Effector memory CD4-positive, alpha-beta T cell (primary cell): ENCODE measurements at places on chromosomes 11 and 22.

- H3K36me3 ChIP-seq, result no peaks in the 10 kb centered on the region
- no peaks in the 10 kb centered on the region for H3K4me1 ChIP-seq
- H3K27me3 ChIP-seq, result no peaks in the 10 kb centered on the region
- DNase-seq, result no peak
Measured at GRCh38 chr11:58652726-58653280, 30.3 kb downstream of the CNTF start.

DNA sequence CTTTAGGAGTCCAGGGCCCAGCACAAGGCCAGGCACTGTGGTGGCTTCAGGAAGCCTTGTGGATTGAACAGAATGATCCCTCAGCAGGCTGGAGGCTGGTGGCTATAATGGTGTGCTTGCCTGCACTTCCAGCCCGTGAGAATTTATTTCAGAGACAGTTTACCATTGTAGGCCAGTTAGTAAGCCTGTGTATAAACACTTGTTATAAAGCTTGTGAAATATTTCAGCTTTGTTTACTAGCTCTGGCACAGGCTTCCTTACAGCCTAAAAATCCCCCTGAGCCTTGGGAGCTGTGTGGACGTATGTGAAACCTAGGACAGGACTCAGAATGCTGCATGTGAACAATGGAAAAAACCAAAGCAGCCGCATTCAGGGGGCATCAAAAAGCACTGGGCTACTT, 26.6 kb upstream of the ACER3 start:
- no peak overlapping the region for H3K27ac ChIP-seq
- H3K4me3 ChIP-seq, result no peak overlapping the region
- no peak for DNase-seq
- no peaks in the 10 kb centered on the region for H3K4me1 ChIP-seq
- no peaks in the 10 kb centered on the region for H3K27me3 ChIP-seq
- no peaks in the 10 kb centered on the region for H3K36me3 ChIP-seq

DNA sequence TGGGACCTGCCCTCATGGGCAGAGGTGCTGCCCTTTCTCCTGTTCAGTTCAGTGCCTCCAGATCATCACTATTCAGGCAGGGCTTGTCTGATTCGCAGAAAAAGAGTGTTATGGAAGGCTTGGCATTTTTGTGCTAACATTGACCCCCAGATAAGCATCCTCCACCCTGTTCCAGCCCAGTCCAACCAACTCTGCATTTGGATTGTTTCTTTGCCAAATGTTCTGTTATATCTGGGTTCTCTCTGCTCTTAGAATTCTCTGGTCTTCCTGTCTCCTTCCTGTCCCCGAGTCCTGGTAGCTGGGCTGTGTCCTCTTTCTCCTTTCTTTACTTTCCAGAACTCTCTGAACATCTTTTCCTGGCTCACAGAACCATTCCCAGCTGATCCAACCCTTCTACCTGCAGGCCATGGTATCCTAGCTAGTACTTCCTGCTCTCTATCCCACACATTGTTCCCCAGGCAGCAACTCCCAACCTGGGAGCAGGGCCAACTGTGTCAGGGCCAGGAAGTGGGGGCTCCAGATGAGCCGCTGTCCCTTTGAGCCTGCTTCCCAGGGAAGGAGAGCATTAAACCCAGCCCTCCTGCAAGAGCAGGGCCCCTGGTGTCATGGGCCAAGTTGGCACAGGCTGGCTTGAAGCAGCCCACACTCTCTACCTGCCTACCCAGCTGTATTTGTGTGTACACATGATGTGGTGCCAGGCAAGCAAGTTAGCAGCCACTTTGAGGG, 280.7 kb upstream of the CADM1 start:
- H3K4me1 ChIP-seq, result no peaks in the 10 kb centered on the region
- no peaks in the 10 kb centered on the region for H3K36me3 ChIP-seq
- DNase-seq, result no peak
- H3K27me3 ChIP-seq, result no peaks in the 10 kb centered on the region
- no peak overlapping the region for H3K4me3 ChIP-seq
- no peak overlapping the region for H3K27ac ChIP-seq

DNA sequence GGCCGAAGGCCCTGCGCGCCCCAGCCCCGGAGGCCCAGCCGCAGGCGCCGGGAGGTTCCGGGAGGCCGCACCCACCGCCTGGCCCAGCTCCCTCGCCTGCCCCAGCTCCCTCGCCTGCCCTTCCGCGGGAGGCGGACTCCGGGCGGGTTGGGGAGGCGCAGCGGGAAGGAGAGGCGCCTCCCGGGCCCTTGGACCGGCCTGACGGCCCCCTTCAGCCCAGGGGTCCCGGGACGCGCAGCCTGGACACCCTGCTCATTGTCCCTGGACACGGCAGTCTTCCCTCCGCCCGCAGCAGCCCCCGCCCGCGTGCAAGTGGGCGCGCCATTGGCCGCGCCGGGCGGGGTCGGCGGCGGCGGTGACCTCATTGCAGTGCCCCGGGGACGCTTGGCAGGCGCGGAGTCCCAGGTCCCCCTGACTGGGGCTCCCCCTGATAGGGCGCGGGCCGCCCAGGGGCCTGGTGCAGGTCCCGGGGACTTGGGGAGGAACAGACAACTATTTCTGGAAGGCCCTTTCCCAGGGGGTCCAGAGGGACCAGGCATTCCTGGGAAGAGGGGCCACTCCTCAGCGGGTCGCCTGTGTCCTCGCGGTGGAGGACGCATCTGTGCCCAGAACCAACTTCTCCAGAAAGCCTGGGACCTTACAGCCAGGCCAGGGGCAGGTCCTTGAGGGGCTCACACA, 501 bp downstream of the CD151 start:
- H3K4me3 ChIP-seq, result peak overlapping the region; percentile 59
- peak; percentile 25 for DNase-seq
- peaks cover 31% of the 10 kb centered on the region for H3K4me1 ChIP-seq
- no peak overlapping the region for H3K27ac ChIP-seq
- H3K36me3 ChIP-seq, result peaks cover 3% of the 10 kb centered on the region

DNA sequence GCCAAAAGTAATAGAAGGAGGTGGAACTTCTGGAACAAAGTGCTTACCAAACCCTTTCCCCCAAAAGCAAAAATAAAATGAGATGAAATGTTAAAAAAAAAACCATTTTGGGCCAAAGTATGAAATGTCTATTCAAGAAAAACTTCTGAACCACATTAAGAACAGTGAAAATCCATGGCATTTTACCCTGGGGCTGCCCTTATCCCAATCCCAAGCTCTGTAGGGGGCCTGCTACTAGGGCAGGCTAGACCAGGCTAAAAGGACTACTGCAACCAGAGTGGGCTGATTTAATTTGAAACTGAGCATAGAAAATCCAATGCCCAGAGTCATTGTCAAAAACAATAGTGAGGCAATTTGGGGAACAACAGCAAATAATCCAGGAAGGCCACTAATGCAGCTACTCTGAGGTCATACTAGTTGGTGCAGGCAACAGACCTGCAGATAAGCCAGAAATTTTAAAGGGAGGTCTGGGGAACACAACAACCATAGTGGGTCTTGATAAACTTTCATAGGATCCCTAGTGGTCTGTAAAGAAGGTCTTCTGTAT, 99.4 kb downstream of the RELT start:
- DNase-seq, result no peak
- H3K4me1 ChIP-seq, result no peaks in the 10 kb centered on the region
- no peak overlapping the region for H3K27ac ChIP-seq
- no peaks in the 10 kb centered on the region for H3K36me3 ChIP-seq
- no peak overlapping the region for H3K4me3 ChIP-seq
- no peaks in the 10 kb centered on the region for H3K27me3 ChIP-seq

DNA sequence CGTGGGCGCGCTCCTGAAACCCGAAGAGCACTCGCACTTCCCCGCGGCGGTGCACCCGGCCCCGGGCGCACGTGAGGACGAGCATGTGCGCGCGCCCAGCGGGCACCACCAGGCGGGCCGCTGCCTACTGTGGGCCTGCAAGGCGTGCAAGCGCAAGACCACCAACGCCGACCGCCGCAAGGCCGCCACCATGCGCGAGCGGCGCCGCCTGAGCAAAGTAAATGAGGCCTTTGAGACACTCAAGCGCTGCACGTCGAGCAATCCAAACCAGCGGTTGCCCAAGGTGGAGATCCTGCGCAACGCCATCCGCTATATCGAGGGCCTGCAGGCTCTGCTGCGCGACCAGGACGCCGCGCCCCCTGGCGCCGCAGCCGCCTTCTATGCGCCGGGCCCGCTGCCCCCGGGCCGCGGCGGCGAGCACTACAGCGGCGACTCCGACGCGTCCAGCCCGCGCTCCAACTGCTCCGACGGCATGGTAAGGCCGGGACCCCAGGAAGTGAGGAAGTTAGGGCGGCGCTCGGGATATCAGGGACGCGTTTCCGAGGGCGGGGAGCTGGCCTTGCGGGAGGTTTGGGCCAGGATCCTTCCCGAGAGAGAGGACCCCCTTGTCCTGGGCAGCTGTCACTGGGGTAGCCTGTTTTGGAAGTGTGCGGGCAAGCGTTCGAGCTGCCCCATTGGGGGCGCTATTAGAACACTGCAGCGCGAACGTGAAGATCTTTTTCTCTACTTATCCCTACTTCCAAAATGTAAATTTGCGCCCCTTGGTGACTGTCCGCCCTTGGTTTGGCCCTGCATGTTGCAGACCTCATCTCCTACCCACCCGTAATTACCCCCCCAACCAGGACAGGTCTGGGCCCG, 796 bp downstream of the MYOD1 start:
- H3K27ac ChIP-seq, result no peak overlapping the region
- H3K4me1 ChIP-seq, result no peaks in the 10 kb centered on the region
- H3K4me3 ChIP-seq, result no peak overlapping the region
- peaks cover 27% of the 10 kb centered on the region for H3K27me3 ChIP-seq
- DNase-seq, result no peak

- H3K27me3 ChIP-seq, result no peaks in the 10 kb centered on the region
- no peak for DNase-seq
- no peak overlapping the region for H3K27ac ChIP-seq
- no peaks in the 10 kb centered on the region for H3K36me3 ChIP-seq
- H3K4me3 ChIP-seq, result no peak overlapping the region
Measured at GRCh38 chr11:13644997-13645687, 23.3 kb upstream of the FAR1 start.

- H3K27ac ChIP-seq, result no peak overlapping the region
- no peak for DNase-seq
- no peaks in the 10 kb centered on the region for H3K27me3 ChIP-seq
- no peaks in the 10 kb centered on the region for H3K4me1 ChIP-seq
- H3K4me3 ChIP-seq, result no peak overlapping the region
- no peaks in the 10 kb centered on the region for H3K36me3 ChIP-seq
Measured at GRCh38 chr22:48429446-48430020, 1398.1 kb downstream of the BRD1 start.

DNA sequence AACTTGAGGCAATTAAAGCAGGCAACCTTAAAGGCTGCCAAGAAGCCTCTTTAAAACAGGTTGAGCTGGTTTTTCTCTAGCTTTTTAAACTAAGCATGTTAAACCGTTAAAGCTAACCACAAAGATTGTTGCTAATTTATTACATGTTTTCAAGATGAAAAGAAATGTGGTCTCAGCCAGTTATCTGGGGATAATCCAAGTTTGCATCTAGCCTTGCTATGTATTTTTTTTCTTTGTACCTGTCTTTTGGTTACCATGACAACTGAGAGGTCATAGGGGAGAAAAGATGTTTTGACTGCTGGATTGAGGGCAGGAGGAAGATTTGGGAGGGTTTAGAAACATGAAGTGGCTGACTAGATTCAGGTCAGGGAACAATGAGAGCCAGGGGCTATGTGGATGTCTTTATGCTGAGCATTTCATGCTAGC, 19.2 kb upstream of the PGM2L1 start:
- no peak for DNase-seq
- H3K4me3 ChIP-seq, result no peak overlapping the region
- peaks cover 9% of the 10 kb centered on the region for H3K4me1 ChIP-seq
- no peak overlapping the region for H3K27ac ChIP-seq
- no peaks in the 10 kb centered on the region for H3K36me3 ChIP-seq
- H3K27me3 ChIP-seq, result no peaks in the 10 kb centered on the region

DNA sequence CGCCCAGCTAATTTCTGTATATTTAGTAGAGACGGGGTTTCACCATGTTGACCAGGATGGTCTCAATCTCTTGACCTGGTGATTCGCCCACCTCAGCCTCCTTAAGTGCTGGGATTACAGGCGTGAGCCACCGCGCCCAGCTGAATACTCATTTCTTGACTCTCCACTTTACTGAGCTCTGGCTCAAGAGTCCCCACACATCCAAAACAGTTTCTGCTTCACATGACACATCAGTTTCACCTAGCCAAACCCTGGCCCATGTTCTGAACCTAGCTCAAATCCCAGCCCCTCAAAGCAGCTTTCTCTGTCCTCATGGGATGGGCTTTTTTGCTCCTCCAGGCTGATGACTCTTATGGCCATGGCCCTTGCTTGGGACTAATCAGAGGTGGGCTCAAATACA, 9.8 kb downstream of the HYOU1 start:
- no peak overlapping the region for H3K27ac ChIP-seq
- peaks cover 65% of the 10 kb centered on the region for H3K36me3 ChIP-seq
- DNase-seq, result no peak

DNA sequence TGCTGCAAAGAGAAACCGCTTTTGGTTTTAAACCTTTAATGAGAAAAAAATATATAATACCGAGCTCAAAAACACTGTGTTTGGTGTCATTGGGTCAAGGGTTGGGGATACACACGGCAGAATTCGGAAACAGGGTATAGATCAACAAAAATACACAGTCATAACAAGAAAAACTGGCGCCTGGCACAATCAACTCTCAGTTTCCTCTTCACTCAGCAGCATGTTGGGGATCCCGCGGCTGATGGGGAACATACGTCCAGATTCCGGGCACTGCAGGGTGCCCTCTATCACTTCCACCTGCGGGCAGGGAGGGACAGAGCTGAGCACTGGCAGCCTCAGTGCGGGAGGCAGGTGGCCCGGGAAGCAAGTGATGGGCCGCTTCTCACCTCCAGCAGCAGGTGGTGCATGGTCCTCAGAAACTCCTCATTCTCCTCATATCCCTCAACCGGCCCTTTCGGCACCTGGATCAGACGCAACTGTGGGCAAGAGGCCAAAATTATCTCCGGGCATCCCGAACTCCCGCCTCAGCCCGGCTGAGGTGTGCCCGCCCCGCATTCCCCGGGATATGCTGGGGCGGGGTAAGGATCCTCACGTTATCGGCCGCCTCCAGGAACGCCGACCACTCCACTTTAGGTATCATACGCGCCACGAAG, 561 bp downstream of the TRMT112 start:
- H3K27ac ChIP-seq, result peak overlapping the region; percentile 94
- peak; percentile 17 for DNase-seq
- no peaks in the 10 kb centered on the region for H3K27me3 ChIP-seq
- H3K36me3 ChIP-seq, result peaks cover 13% of the 10 kb centered on the region
- peak overlapping the region; percentile 79 for H3K4me3 ChIP-seq
- H3K4me1 ChIP-seq, result peaks cover 14% of the 10 kb centered on the region

DNA sequence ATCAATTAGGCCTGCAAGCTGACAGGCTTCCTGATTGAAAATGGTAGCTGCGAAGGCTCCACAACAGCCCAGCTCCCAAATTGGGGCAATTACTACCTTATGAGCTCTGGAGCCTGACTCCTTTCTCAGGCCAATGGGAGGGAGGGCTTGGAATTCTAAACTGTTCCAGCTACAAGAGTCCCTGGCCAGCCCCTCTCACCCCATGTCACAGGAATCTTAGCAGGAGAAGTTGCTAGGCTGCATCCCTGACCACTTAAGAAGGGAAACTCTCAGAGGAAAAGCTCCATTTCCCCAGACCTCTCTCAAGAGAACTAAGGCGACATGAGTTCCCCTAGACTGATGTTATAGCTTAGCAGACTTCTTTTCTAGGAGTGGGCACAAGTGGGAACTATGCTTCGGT, 4.9 kb downstream of the LRP4 start:
- H3K27ac ChIP-seq, result no peak overlapping the region
- no peak overlapping the region for H3K4me3 ChIP-seq
- peaks cover 17% of the 10 kb centered on the region for H3K4me1 ChIP-seq
- DNase-seq, result no peak
- peaks cover 34% of the 10 kb centered on the region for H3K27me3 ChIP-seq
- no peaks in the 10 kb centered on the region for H3K36me3 ChIP-seq

GRCh38 chr11:86115542-86116385, 46.9 kb upstream of the PICALM start:
- DNase-seq, result no peak
- peaks cover 4% of the 10 kb centered on the region for H3K4me1 ChIP-seq
- no peaks in the 10 kb centered on the region for H3K27me3 ChIP-seq
- no peaks in the 10 kb centered on the region for H3K36me3 ChIP-seq
- H3K4me3 ChIP-seq, result no peak overlapping the region
